ENCODE measurements at places on chromosomes 11 and 22.

GRCh38 chr11:74611369-74611861 is 19.0 kb downstream of the POLD3 start:
- DNase-seq, result no peak

- no peak for DNase-seq
These were observed 7.8 kb downstream of the DCPS start for GRCh38 chr11:126311401-126312291.

- DNase-seq, result no peak
These were observed 525 bp downstream of the DGCR2 start for GRCh38 chr22:19121631-19122142.

DNA sequence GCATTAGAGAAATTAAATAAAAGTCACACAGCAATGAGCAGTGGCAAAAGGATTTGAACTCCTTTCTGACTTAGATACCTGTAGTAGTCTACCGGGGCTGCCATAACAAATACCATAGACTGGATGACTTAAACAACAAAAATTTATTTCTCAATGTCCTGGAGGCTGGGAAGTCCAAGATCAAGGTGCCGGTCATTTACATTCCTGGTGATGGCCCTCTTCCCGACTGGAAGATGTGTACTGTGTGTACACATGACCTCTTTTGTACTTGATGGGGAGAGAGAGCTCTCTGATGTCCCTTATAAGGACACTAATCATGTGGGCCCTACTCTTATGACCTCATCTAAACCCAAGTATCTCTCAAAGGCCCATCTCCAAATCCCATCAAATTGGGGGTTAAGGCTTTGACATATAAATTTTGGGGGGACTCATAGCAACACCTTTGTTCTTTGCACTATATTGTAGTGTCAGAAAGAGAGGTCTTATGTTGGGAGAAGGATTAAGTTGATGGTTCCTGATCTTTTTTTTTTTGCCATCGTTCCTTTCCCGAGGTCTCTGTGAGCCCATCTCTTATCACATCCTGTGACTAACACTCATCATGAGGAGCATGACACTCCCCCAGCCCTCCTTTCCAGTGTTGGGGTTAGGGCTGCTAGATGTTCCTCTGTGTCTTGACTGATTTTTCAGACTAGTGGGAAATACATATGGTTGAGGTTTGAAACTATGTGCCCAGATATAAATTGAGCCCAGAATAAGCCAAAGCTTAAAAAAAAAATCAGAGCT is 104.3 kb downstream of the TRAF6 start:
- DNase-seq, result no peak

- no peak for DNase-seq
These were observed 16.2 kb upstream of the MMP13 start for GRCh38 chr11:102971766-102972165.

- peak; percentile 60 for DNase-seq
These were observed 851 bp downstream of the PTDSS2 start for GRCh38 chr11:450809-451451.

DNA sequence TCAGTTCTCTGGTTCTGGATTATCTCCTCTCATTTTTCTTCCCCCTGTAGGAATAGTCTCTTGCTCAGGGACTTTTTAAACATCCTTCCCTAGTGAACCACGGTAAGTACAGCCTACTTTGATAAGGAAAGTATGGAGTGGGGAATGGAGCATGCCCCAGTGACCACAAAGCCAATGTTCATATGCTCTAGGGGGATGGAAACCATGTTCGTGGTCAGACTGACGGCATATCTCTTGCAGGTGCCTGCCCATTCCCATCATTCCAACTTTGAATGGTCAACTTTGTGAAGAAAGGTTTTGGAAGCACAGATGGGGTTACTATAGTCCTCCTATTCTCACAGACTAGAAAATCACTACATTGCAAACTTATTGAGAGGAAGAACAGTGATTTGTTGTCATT is 332.5 kb upstream of the NCAM1 start:
- DNase-seq, result no peak

DNA sequence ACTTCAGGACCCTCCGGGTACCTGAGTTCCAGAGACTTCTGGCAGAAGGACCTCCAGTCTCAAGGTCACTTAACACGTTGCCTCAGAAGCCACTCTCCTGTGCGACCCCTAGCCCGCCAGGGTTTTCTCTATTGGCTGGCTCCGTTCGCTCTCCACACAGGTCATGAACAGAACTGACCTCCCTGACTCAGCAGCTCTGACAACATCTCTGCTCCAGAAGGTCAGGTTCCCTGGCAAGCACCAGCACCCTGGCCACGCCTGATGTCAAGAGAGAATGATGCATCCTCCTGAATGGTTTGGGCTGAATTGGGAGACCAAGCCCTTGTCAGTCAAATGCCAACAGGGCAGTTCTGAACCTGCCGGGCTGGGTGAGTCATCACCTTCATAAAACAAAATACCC is 84.3 kb upstream of the TMEM45B start:
- no peak for DNase-seq

DNA sequence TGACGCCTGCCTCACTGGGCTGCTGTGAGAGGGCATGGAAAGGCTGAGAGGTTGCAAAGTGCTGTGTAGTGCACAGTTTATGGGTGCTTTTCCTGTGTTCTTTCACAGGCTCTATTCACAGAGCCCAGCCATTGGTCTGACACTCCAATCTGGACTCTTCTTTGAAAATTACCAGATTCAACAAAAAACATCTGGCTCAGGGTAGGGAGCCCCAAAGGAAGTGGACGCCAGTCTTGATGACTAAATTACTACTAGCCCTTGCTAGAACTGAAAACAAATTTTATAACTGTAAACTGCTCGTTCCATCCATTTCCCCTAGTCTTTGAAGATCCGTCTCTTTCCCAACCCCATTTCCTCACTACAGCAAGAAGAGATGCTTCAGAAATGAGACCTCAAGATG is 178.6 kb downstream of the TENM4 start:
- DNase-seq, result no peak

DNA sequence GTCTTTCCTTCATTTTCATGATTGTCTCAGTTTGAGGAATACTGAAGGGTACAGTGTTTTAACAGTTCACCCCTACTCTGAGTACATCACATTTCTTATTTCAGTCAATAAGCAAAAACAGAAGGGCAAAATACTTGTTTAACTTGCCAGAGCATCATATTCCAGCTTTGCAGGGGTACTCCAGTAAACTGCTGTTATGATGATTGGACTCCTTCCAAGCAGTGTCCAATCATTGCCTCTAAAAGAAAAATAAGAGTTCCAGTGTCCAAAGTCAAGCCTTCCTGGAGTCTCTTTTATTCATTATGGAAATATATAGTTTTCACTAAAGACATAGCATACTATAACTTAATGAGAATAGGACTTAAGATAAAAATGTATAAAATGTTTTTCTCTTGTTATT is 105.1 kb downstream of the FANCF start:
- no peak for DNase-seq

GRCh38 chr11:20415432-20415831 is 27.9 kb downstream of the PRMT3 start:
- no peak for DNase-seq

Data from stimulated activated CD4-positive, alpha-beta T cell treated with anti-CD3 and anti-CD28 coated beads, Interleukin-12 subunit alpha, Interleukin-12 subunit beta, amount 100 ng/mL, for 24 hours (primary cell).